ENCODE measurements at places on chromosomes 1 and 21.

- no peak for DNase-seq
Observed at GRCh38 chr1:227449741-227450441, 113.5 kb upstream of the ZNF678 start.

DNA sequence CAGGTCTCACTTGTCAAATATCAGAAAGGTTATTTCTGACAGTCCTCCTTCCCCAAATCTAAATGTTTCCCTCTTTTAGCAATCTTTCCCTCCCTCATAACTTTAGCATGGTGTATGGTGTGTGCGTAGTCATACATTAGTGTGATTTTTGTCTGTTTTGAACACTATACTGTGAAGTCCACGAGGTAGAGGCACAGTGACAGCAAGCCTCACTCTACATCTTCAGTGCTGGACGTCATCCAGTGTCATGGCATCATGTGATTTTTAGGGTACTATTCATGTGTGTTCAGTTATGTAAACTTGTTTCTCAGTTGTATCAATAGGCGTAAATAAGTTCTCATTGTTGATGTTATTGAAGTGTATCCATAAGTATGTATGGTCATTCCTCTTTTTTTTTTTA is 39.1 kb downstream of the DYRK1A start:
- DNase-seq: no peak

DNA sequence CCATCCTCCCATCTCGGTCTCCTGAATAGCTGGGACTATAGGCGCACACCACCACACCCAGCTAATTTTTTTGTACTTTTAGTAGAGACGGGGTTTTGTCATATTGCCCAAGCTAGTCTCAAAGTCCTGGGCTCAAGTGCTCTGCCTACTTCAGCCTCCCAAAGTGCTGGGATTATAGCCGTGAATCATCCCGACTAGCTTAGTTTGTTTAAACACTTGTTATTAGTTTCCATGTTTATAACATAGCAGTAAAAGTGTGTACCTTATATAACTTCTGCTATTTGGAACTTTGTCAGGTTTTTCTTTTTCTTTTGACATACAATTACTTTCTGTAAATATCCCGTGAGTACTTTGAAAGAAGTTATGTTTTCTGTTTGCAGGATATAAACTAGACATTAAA is 60.6 kb upstream of the C1orf21 start:
- no peak for DNase-seq

DNA sequence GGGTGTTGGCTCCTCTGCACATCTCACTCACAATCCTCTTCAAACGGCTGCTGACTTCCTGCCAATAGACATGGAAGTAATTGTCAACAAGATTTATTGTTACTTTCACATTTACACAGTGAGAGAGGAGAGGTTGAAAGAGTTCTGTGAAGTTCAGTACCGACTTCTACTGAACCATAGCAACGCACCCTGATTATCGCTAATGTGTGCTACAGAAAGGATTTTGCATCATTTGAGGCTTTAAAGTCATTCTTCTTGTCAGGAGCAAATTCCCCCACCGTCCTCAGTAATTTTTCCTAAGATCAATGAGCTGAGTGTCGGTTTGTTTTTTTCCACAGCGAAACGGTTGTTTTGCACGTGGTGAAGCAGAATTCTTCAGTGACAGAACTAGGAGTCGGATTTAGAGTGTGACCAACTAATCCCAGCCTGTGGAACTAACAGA is 361.0 kb downstream of the ADGRL2 start:
- DNase-seq: no peak

DNA sequence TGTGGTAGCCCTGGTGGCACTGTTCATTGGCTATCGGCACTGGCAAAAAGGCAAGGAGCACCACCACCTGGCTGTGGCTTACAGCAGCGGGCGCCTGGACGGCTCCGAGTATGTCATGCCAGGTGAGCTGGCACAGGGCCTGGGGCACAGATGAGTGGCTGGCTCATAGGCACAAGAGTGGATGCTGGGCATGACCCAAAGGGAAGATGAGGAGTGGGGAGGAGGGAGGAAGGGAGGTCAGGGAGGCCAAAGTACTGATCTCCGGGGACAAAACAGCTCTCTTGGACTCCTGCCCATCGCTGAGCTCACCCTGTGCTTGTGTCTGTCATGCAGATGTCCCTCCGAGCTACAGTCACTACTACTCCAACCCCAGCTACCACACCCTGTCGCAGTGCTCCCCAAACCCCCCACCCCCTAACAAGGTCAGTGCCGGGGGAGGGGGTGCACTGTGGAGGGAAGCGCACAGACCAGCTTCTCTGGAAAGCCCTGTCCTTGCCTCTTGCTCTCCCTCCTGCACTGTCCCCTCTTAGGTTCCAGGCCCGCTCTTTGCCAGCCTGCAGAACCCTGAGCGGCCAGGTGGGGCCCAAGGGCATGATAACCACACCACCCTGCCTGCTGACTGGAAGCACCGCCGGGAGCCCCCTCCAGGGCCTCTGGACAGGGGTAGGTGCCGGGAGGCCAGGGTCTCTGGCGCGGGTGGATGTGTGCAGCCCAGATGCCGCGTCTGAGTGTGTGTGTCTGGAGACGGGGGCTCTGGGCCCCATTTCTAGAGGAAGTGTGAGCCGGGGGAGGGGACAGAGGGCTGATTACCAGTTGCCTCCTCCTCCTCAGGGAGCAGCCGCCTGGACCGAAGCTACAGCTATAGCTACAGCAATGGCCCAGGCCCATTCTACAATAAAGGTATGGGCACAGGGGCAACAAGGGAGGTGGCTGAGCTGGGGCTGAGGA is 7.3 kb upstream of the LRRC71 start:
- DNase-seq: no peak

DNA sequence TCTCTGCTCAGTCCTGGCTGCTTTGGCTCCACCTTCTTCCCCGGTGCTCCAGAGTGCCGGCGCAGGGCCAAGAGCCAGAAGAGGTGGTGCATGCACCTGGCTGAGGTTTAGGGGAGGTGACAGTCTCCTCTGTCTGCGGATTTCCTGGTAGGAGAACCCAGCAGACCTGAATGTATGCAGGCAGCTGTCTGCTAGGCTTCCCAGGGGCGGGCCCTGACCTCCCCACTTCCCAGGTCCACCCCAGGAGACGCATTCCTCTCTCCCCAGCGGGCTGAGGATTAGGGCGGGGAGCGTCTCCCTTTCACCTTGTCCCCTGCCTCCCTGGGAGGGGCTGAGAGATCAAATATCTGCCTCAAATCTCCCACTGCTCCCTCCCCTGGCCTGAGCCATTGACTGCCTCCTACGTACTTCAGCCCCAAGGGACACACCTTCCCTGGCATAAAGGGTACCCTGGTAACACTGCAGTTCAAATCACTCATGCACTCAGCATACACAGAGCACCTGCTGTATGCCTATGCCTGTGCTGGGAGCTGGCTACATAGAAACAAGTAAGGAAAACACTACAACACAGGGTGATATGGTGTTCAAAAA is 27.5 kb downstream of the DMBX1 start:
- peak; percentile 84 for DNase-seq
